ENCODE measurements at places on chromosomes 3 and 15.

DNA sequence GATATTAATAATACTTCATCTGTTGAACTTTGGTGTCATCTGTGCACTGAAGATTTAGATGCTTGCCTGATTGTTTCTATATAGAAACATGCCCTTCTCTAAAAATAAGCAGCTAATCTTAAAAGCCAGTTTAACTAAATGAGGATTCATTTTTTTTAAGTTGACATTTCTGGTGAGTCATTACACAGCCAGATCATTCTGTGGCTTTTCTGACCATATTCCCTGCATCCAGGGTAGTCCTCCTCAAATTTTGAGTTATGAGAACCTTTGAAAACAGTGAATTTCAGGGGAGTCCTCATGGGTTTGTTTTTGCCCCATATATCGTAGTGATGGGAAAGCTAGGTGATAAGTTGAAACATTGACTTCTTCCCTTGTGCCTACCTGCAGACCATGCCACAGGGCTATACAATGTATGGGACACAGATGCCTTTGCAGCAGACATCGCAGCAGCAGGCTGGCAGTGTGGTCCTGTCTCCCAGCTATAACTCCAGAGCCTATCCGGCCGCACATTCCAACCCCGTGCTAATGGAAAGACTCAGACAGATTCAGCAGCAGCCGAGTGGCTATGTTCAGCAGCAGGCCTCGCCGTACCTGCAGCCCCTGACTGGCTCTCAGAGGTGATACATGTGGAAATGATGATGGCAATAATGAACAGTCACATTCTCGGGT, 26.5 kb upstream of the P2RY12 start:
- no peak for DNase-seq

- no peak for DNase-seq
Measured at GRCh38 chr3:60325610-60326170, 925.6 kb downstream of the FHIT start.

DNA sequence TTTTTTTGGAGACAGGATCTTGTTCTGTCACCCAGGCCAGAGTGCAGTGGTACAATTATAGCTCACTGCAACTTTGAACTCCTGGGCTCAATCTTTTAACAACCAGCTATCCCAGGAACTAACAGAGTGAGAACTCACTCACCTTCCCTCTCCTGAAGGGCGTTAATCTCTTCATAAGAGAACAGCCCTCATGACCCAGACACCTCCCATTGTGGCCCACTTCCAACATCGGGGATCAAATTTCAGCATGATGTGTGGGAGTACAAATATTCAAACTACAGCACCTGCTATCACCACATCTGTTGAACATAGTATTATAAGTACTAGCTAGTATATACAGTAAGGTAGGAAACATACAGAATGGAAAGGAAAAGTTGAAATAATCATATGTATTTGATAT, 132.5 kb downstream of the DOCK3 start:
- DNase-seq = no peak

- DNase-seq = no peak
Measured at GRCh38 chr3:190217081-190217480, 96.4 kb upstream of the P3H2 start.

- no peak for DNase-seq
Measured at GRCh38 chr15:101052031-101052620, 133.0 kb downstream of the LRRK1 start.

DNA sequence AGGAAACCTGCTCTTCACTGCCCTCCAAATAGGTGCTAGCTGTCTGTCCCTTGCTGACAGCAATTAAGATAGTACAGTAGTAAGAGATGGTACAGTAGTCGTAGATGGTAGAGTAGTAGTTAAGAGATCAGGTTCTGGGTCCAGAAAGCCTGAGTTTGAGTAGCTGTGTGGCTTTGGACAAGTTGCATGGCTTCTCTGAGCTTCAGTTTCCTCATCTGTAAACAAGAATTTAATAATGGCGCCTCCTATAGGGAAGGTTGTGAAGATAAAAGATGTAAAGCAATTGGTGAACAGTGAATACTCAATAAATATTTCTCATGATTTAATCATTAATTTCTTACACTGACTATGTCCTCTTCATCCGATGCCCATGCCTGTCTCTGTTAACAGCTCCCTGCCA, 86.9 kb upstream of the BCL6 start:
- no peak for DNase-seq

GRCh38 chr3:15755181-15755580, 42.6 kb downstream of the ANKRD28 start:
- DNase-seq = no peak

DNA sequence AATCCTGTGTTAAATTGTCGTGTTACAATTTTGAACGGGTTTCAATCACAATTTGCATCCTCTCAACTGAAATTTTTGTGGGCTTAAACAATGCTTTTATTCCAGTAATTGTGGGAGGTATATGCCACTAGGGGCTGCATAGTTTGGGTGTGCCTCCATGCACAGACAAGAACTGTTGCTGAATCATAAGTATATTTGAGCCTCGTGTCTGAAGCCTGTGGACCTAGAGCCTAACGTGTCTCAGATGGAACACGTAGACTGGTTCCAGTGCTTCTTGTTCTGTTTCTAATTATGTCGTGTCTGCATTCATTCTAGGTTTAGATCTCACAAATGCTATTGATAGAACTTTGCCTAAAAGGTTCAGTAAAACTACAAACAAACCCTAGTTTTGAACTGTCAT, 363.4 kb downstream of the RBMS3 start:
- no peak for DNase-seq

- DNase-seq = no peak
Measured at GRCh38 chr3:5080779-5081550, 41.1 kb upstream of the ARL8B start.

- no peak for DNase-seq
Measured at GRCh38 chr15:33831646-33832045, 136.7 kb upstream of the CHRM5 start.

DNA sequence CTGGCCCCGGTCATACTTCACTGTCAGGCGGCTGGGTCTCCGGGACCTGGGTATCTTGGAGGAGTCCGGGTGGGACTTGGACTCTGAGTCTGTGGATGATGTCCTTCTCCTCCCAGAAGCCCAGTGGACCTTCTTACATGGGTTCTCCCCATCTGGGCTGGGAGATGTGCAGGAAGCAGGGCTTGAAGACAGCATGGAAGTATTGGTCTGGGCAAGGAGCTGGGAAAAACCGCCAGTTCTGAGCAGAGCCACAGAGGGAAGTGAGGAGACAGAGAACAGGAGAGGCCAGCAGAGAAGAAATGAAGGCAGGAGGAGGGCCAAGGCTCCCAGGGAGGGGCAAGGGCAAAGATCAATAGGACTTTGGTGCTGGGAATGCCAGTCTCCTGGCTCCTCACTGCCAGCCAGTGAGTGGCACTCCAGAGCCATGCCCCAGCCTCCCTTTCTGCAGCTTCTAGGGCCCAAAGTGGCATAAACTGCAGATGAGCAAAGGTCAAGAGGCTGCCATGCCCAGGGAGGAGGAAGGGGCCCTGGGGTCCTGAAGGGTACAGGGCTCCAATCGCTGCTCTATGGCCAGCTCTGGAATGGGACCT, at the start of gene PPP1R14D:
TSS of gene PPP1R14D (minus strand) at position 262 of the 590 bp plus-strand sequence. CDS start at position 195, 67 bp downstream.
- no peak for DNase-seq

GRCh38 chr3:45904931-45905330, 18.6 kb downstream of the CCR9 start:
- no peak for DNase-seq

DNA sequence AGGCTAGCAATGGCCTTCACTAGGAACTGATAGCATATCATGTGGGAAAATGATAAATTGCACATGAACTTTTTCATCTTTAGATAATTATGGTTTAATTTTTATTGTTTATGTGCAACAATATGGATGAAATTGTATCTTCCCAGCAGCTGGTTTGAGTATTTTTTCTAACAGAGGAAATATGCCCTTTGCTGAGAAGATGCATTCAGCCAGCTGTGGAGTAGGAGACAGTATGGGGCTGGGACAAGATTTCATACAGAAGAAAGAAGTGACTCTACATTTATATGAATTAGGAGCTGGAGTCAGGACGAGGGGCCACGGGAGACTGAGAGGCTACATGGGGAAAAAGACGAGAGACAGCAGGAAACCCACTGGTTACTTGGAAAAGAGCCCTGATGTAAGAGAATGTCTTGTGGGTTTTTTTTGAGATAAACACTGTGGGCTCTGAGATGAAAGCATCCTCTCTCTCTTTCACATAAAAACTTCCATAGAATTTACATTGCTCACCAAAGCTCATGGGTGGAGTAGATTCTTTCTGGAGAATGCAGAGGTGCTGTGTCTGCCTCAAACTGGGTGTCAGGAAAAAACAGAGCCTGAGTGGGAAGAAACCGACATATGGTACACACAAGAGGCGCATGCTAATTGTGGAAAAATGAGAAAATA, 115.2 kb upstream of the PDZRN3 start:
- no peak for DNase-seq

- no peak for DNase-seq
Measured at GRCh38 chr3:185341616-185342458, 21.1 kb upstream of the MAP3K13 start.

DNA sequence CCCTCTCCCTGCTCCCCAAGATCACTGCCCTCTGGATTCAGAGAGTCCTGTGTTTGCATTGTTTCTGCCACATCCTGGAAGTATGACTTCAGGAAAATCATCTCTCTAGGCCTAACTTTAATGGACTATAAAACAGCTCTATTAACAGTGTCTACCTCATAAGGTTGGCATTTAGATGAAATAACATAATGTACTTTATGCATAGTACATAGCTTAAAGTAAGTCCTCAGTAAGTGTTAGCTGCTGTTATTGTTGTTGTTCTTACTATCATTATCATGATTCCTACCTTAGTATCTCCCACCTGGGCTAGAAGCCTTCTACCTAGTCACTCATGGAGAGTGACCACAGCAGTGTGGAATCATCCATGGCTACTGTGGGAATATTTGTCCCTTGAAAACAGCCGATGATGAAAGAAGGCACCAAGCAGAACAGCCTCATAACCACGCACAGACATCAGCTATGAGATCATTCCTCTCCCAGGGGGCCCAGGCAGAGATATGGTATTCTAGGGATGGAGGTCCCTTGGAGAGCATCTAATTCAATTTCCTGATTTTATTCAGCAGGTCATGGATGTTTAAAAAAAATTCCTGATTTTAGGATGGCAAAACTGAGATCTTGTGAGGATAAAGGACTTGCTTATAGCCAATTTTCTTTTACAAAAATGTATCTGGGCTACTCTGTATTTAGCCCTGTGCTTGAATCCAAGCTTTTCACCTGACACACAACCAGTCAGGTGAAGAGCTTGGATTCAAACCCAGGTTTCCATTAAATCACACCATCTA, 1.9 kb downstream of the FSD2 start:
- no peak for DNase-seq

GRCh38 chr15:71112429-71112828, 2.8 kb upstream of the THSD4 start:
- DNase-seq = no peak

DNA sequence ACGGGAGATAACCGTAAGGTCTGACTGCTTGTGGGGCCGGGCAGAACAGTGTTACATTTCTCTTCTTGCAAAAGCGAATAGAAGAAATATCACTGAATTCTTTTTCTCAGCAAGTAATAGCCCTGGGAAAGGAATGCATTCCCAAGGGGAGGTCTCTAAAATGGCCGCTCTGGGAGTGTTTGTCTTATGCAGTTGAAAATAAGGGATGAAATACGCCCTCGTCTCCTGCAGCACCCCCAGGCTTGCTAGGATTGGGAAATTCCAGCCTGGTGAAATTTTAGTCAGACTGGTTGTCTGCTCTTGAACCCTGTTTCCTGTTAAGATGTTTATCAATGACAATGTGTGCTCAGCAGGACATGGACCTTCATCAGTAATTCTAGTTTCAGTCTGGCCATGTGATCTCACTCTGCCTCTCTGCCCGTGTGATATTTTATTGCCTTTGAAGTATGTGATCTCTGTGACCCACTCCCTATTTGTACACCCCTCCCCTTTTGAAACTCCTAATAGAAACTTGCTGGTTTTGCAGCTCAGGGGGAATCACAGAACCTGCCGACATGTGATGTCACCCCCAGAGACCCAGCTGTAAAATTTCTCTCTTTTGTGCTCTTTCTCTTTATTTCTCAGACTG, 715.6 kb downstream of the ROBO1 start:
- DNase-seq = no peak

DNA sequence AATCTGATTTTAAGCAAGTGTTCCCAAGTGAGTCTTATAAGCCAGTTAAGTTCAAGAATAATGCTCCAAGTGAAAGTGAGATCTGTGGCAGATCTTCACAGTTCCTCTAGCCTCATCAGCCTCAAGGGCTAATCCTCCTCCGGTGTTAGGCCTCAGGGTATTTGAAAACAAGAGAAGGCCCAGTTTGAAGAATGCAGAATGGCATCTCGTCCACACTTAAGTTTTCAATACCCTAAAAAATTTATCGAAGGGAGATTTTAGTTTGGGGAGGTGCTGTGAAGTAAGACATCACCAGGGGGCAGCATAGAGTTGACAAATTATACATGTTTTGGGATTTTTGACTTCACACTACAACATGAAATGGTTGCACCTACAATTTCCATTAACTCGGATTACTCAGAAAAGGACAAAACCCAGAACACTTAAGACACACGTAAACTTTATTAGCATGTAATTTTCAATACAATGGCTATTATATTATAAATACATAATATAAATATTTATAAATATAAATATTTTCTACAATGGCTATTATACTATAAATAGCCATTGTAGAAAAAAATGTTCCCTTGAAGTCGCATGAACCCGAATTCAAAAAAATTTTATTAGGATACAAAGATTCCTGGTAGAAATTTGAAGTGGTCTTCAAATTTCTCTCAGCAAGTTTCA, 2.3 kb upstream of the TMEM266 start:
- DNase-seq = no peak

DNA sequence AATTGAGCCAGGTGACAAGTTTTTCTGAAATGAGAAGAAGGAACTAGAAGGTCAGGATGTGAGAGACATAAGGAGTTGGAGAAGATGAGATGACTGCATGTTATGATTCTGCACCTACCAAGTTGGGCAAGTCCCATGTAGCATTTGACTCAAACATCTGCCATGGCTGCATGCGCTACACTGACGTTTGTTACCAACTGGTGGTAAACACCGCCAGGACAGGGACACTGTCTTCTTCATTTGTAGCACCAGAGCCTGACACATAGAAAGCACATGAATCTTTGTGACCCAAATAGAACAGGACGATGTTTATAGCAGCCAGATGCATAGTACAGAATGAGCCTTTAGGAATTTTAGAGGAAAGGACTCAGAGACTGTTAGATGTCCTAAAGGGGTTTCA, 236.7 kb downstream of the MYRIP start:
- DNase-seq = no peak

GRCh38 chr3:54243960-54244682, 121.8 kb downstream of the CACNA2D3 start:
- DNase-seq = no peak

GRCh38 chr3:134037168-134037567, 7.4 kb upstream of the SLCO2A1 start:
- DNase-seq = no peak

DNA sequence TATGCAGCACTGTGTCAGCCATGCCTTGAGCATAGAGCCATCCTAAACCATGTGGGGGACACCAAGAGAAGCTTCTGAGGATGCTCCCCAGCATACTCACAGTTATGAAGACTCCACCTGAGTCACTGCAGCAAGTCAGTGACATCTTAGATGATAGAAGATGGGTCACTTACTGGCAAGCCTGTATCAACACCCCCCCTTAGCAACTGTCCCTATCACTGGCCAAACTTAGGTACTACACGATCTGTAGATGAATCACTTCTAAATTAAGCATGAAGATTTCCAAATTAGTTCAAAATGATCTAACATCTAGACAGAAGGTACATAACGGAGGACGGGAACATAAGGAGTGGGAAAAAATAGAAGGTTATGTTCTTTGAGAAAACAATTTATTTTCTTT, 13.2 kb upstream of the LMCD1 start:
- no peak for DNase-seq

GRCh38 chr3:177904621-177905020, 631.6 kb upstream of the KCNMB2 start:
- no peak for DNase-seq

All from CD4-positive, alpha-beta T cell (primary cell).